ENCODE measurements at places on chromosomes 4 and X.

GRCh38 chrX:138858951-138859350 lies 147.4 kb upstream of the FGF13 start:
- no peak for DNase-seq

- DNase-seq: no peak
These were observed 78.0 kb upstream of the ADAD1 start for GRCh38 chr4:122300776-122301175.

GRCh38 chr4:118935819-118936218 lies 47.2 kb downstream of the SYNPO2 start:
- DNase-seq: no peak

DNA sequence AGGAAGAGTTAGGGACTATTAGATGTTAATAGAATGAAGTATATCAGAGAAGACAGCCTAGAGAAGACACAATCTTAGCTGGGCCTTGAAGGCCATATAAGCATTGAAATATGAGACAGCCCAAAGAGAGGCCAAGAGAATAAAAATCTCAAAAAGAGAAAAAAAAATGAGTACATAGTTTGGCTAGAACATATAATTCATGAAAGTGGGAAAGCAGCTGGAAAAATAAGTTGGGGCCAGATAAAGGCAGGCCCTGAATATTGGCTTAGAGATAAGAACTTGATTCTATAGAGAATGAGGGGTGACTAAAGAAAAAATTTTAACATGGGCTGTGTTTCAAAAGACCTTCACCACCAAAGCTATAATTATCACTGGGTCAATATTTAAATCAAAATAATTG lies 7.4 kb upstream of the UTP3 start:
- DNase-seq: no peak

DNA sequence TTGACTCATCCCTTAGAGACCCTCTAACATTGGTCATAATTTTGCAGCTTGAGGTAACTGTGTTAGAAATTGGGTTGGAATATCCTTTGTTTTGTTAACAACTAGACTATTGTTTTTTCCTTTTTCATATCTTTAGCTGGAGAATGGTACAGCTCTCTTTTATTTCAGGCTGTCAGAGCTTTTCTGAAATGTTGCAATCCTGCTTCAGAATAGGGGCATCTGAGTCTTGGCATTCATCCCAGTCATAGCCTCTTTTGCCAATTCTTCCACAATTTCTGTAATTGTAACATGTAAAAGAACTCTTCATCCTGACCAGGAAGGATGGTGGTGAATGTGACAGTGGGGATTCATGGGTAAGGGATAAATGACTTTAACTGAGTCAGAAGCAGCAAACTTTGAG lies 128.7 kb downstream of the FHIP1A start:
- DNase-seq: no peak

DNA sequence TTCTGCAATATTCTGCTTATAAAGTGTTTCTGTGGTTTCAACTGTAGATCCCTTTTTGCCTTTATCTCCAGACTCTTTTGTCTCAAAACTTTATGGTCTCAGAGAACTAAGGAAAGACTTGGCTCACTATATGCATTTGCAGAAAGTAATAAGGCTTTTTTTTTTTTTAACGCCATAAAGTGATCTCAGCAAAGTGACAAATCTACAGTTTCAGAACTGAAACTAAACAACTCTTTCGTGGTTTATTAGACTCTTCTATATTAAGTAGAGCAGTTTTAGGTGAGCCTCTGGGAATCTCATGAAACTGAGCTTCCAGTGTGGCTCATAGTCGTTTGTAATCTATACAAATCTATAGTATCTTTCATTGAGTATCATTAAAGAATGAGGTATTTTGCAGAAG lies 15.3 kb downstream of the ATP7A start:
- DNase-seq: no peak

- no peak for DNase-seq
These were observed 1.0 kb downstream of the FAT4 start for GRCh38 chr4:125315576-125316400.

GRCh38 chr4:15455290-15455689 lies 14.4 kb upstream of the CC2D2A start:
- DNase-seq: no peak

DNA sequence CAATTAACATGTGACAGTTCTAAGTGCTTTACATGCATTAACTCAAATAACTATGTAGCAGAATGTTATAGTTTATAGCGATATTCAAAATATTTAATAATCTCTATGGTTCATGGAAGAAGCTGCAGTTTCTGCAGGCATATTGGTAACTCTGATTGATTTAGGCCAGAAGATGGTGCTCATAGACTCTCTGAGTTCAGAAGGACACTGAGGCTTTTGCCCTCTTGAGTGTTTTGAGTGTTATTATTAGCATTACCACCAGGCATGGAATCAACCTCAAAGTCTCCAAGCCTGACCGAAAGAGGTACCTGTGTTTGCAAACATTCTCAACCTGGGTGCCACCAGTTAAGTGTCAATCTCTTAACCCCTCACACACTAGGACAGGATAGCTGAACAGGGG lies 792.3 kb upstream of the PCDH7 start:
- no peak for DNase-seq

- DNase-seq: no peak
These were observed 5.7 kb downstream of the ACOT9 start for GRCh38 chrX:23737413-23737812.

GRCh38 chrX:16678689-16679088 lies 28.7 kb downstream of the S100G start:
- DNase-seq: no peak

DNA sequence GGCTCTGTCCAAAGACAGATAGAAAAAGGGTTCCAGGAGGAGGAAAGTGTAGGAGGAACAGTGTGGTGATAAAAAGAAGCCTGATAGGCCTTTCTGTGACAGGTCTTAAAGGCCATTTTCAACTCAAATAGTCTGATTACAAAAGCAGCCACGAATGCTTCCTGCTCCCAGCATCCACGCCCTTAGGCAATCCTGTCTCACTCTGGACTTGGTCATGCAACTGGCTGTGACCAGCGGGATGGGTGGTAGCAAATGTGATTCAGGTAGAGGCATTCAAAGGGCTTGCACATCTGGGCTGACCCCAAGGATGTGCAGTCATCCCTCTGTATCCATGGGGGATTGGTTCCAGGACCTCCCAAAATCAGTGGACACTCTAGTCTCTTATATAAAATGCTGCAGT lies 14.4 kb upstream of the SEPSECS start:
- DNase-seq: no peak

DNA sequence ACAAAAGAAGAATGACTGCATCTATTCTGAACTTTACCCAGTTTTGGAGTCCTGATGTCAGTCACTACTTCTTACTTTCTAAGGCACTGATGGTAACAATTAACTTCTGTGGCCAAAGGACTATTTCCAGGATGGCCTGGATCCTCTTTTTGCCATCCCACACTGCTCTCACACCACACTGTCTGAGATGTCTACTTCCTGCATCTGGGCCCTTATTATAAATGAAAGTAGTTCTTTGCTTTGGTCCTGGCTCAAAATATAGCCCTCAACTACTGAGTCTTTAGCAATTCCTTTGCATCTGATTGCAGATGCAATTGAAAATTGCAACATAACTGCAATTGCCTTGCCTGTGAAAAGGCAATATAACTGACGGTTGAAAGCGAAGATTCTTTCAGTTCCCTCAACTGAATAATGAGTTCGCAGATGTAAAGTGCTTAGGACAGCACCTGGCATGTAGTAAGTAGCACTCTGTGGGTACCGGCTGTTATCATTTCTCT lies 44.2 kb downstream of the COQ2 start:
- DNase-seq: no peak

GRCh38 chr4:89752932-89753598 lies 83.9 kb downstream of the SNCA start:
- no peak for DNase-seq

DNA sequence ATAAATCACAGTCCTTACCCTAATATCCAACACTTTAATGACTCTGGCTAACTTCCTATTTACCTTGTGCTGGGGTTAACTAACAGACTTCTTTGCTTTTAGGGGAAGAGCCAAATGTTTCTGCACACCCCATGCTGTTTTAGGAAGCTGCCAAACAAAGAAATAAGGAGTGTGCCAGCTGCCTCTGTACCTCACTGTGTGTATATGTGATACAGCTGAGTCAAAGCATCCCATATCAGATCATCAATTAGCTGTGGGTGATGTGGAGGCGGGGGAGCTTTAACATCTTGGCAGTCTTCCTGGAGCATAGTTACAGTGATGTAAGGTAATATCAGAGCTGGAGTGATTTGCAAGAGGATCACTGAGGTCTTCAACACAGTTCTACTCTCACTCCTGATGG lies 95.4 kb downstream of the COL25A1 start:
- DNase-seq: no peak

DNA sequence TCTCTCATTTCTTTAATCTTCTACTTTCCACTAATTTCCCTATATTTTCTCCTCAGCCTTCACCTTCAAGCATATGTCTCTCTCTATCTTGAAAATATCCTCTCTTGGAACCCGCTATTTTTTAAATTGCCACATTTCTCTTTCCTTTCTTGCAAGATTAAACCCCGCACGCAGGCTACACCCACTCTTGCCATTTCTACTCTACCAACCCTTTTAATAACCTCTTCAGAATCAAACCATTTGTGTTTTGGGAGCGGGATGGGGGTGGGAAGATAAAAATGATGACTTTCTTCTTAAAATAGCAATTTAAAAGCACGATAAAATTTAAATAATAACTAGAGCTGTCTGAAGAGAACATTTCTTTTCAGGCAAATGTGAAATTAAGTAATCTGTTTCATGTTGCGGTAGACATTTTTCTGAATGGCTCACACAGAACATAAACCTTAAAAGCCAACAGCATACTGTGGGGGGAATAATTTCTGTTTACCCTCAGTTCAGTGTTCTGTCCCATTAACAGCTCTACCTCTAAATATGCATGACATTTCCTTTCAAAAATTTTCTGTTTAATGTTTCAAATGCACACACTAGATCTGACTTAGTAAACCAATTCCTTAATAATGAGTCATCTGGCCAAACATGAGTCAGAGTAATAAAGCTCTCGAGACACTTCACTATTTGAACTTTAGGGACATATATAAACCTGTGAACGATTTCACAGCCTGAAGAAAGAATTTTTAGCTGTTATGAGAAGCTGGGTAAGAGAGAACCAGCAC lies 20.5 kb downstream of the ARSJ start:
- DNase-seq: no peak

- DNase-seq: peak; percentile 48
These were observed 26.0 kb downstream of the KIT start for GRCh38 chr4:54683616-54684346.

GRCh38 chrX:124440695-124441094 lies 94.3 kb downstream of the SH2D1A start:
- DNase-seq: no peak

DNA sequence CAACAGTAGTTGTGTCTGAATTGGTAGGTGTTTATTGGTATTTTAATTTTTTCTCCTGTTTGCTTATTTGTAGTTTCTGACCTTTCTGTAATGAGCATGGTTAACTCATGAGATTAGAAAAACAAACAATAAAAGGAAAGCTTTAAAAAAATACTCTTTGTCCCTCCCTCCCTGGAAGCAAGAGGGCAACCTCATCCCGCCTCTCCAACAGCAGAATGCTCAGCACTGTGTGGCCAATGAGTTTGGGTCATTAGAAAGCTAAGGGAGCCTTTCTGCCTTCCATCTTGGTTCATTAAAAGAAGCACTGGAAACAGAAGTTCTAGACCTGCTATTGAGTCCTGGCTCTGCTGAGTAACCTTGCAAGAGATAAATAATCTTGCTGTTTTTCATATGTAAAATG lies 33.9 kb downstream of the TRPC5 start:
- no peak for DNase-seq

DNA sequence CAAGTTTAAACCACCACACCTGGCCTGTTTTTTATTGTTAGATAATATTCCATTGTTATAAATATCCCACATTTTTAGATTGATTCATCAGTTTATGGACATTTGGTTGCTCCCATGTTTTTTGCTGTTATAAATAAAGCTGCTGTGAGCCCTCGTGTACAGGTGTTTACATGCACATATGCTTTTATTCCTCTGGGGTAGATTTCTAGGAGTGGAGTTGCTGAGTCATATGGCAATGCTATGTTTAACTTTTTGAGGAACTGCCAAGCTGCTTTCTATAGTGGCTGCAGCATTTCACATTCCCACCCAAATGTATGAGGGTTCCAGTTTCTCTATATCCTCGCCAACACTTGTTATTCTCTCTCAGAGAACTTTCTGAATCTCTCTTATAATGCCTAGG lies 90.5 kb downstream of the TBL1X start:
- DNase-seq: no peak

DNA sequence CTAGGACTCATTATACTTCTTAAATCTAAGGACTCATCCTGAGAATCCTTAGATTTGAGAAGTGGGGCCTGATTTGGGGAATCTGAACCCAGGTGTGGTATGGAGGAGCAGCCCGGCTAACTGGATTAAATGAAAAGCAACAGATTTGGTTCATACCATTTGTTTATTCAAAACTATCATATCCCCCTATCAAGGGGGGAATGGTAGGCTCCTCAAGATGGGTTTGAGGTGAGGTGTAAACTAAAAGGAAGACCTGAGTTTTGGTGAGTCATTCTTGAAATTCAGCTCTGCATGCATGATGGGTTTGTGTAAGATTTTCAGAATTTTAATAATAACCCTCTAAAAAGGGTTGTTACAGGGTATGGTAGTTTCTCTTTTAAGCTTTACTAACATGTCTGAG lies 53.4 kb downstream of the CASP6 start:
- DNase-seq: no peak

- DNase-seq: no peak
These were observed 930.7 kb upstream of the PCDH10 start for GRCh38 chr4:132218406-132218805.

DNA sequence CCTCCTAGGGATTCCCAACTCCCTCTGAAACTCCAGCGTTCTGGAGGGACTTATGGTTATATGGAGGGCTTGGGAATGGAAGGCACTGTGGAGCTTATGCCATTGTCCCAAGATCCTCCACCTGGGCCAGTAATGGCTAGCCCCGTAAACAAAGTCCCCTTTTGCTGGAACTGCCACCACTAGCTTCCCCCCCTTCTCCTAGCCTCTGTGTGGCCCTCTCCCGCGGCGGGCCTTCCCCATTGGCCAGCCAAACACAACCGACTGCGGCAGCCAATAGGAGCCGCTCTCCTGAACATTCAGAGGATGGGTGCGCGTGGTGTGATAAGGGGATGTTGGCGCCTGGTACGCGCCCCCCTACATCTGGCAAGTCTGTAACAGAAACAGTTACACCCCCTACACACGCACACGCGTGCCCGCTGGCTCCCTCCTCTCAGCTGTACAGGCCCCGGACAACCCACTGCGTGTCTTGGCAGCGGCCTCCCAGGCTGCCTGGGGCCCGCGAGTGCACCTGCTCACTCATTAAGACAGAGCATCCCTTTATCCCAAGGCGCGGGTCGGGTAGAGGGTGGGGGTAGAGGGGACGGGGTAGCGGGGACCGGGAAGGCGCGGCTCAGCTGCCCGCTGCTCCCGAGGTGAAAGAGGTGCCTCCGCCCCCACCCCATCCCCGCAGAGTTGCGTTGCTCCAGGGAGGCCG lies 863 bp upstream of the RAB33A start:
- DNase-seq: peak; percentile 6

DNA sequence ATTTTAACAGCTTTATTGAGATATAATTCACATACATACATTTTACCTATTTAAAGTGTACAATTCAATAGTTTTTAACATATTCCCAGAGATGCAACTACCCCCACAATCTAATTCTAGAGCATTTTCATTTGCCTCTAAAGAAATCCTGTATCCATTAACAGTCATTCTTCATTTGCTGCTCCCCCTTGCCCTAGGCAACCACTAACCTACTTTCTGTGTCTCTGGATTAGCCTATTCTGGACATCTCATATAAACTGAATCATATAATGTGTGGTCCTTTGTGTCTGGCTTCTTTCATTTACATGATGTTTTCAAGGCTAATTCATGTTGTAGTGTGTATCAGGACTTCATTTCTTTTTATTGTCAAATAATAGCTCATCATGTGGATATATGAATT lies 105.1 kb upstream of the GRPR start:
- no peak for DNase-seq
